ENCODE measurements at places on chromosomes 2 and 18. TPM values are rescaled to one million over a fixed set of nuclear protein-coding genes. Genes with fewer than 3 reads are reported as not detected.

The MGAT4A gene
- total RNA-seq = 0.26 TPM

The CIB4 gene
- not detected for total RNA-seq

The YES1 gene
- total RNA-seq = 49.5 TPM

The SCN3A gene
- total RNA-seq = 0.33 TPM

The CHRNG gene
- not detected for total RNA-seq

The ANKRD30BL gene
- not detected for total RNA-seq

The WDR33 gene
- total RNA-seq = 20.8 TPM

The NOSTRIN gene
- total RNA-seq = not detected

The USP40 gene
- 34.9 TPM for total RNA-seq

The RND3 gene
- total RNA-seq = 559 TPM

The POTEJ gene
- total RNA-seq = not detected

The PPIG gene
- total RNA-seq = 28.8 TPM

The GALNT1 gene
- total RNA-seq = 36.7 TPM

The C2orf74 gene
- total RNA-seq = 21.5 TPM

Data from fibroblast of lung (primary cell).